ENCODE measurements at places on chromosomes 2 and 18.

- no peak for DNase-seq
These were observed 165.1 kb upstream of the NDUFV2 start for GRCh38 chr18:8937160-8938094.

DNA sequence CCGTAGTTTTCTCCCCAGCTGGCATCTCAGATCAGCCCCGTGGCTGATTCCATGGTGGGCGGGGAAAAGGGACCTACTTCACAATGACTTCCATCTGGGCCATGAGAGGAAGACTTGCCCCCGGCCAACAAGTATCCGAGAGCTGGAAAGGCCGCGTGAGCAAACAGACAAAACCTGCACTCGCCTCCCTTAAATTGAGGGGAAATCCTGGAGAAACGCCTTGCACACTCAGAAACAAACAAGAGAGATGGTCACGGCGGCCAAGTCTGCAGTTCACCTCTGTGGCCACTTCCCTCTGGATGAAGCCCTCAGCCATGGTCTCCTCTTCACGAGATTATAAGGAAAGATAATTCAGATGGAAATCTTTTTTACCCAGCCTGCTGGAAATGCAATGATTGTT, 39.4 kb upstream of the TPO start:
- no peak for DNase-seq

DNA sequence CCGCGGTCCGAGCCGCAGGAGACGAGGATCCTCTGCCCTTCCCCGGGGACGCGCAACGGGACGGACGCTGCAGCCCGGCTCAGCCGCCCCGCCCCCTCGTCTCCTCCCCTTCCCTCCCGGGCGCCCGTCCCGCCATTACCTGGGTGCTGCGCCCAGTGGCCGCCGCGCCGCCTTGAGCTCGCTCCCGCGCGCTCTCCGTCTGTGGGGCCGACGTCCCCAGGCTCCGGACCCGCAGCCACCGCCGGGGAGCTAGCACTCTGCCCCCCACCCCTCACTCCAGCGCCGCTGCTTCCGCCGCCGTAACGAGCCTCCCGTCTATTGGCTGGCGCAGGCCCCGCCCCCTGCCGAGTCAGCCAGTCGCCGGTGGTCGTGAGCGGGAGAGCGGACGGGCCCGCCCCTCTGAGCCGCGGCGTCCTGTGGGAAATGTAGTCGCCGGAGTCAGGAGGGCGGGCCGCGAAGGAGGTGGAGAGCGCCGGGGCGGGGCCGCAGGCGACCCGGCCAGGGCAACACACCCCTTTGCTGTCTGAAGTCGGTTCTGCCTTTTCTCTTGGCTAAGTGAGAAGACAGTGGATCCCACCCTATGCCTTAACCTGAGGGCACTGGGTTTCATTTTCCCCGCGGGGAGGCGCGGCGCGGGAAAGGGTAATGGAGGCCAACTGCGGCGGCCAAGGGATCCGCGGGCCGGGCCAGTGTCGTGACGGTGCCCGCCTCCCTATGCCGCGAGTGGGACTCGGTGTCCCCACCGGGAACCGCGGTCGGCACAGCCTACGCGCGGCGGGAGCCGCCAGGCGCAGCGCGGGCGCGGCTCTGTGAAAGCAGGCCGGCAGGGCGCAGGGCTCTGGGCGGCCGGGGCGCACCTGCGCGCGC, at the start of gene SAP130:
Gene SAP130, minus strand, starts transcription at position 259 of the 867 bp plus-strand sequence. CDS start 1,767 bp downstream, outside the sequence.
- peak; percentile 99 for DNase-seq

- DNase-seq, result no peak
These were observed 72.0 kb upstream of the CTAGE1 start for GRCh38 chr18:22489704-22490103.

All from activated CD4-positive, alpha-beta memory T cell treated with anti-CD3 and anti-CD28 coated beads for 36 hours (primary cell).